ENCODE measurements at places on chromosomes 6 and 20.

GRCh38 chr6:8070718-8071117, 6.5 kb upstream of the BLOC1S5 start:
- H3K4me1 ChIP-seq = no peaks in the 10 kb centered on the region
- H3K27ac ChIP-seq = no peak overlapping the region
- no peak overlapping the region for H3K4me3 ChIP-seq
- H3K27me3 ChIP-seq = no peaks in the 10 kb centered on the region
- no peak for DNase-seq

GRCh38 chr6:149615805-149616204, 32.7 kb downstream of the KATNA1 start:
- peaks cover 7% of the 10 kb centered on the region for H3K4me1 ChIP-seq
- no peaks in the 10 kb centered on the region for H3K27me3 ChIP-seq
- H3K36me3 ChIP-seq = peaks cover 12% of the 10 kb centered on the region
- H3K27ac ChIP-seq = no peak overlapping the region
- no peak overlapping the region for H3K4me3 ChIP-seq
- DNase-seq = no peak

- no peak for DNase-seq
- H3K27ac ChIP-seq = no peak overlapping the region
- no peak overlapping the region for H3K4me3 ChIP-seq
- H3K36me3 ChIP-seq = no peaks in the 10 kb centered on the region
These were observed 131.7 kb upstream of the IFNGR1 start for GRCh38 chr6:137350857-137351256.

DNA sequence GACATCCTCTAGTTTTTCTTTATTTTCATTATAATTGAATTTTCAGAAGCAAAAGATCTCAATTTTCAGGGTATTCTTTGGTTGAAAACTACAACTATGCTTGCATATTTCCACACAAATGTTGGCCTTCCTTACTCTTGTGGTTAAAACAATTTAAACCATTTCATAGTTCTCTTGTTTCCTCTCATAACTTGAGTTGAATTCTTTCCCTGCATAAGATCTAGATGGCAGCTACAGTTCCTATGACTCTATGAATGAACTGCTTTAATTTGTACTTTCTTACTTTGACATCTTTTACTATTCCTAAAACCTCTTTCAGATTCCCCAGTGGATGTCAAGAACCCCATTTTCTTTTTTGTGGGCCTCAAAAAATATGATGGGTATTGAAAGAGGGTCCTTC, 564.5 kb downstream of the NKAIN2 start:
- no peaks in the 10 kb centered on the region for H3K27me3 ChIP-seq
- no peak overlapping the region for H3K27ac ChIP-seq
- H3K4me1 ChIP-seq = no peaks in the 10 kb centered on the region
- DNase-seq = no peak

- no peak overlapping the region for H3K4me3 ChIP-seq
- H3K27me3 ChIP-seq = no peaks in the 10 kb centered on the region
- H3K36me3 ChIP-seq = no peaks in the 10 kb centered on the region
- no peaks in the 10 kb centered on the region for H3K4me1 ChIP-seq
- no peak for DNase-seq
These were observed 751.1 kb downstream of the DHX35 start for GRCh38 chr20:39713076-39713840.

GRCh38 chr6:66429210-66429609, 722.2 kb upstream of the EYS start:
- H3K4me1 ChIP-seq = no peaks in the 10 kb centered on the region
- no peaks in the 10 kb centered on the region for H3K27me3 ChIP-seq
- H3K4me3 ChIP-seq = no peak overlapping the region
- DNase-seq = no peak

DNA sequence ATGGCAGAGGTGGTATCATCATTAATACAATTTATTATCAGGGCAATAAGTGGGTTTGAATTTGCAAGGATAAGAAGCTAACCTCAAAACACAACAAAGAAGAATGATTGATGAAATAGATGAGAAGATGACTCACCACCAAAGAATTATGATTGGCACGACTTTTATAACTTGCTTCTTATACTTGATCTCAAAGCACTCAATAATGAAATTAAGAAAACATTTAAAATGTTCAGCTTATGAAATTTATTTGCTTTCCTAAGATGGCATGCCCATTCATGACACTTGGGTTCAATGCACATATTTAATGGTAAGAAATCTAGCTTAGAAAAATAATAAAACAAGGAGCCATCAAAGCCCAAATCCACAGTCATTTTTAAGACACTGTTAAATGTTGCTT, 477.5 kb downstream of the GJA1 start:
- H3K36me3 ChIP-seq = no peaks in the 10 kb centered on the region
- H3K27ac ChIP-seq = no peak overlapping the region

DNA sequence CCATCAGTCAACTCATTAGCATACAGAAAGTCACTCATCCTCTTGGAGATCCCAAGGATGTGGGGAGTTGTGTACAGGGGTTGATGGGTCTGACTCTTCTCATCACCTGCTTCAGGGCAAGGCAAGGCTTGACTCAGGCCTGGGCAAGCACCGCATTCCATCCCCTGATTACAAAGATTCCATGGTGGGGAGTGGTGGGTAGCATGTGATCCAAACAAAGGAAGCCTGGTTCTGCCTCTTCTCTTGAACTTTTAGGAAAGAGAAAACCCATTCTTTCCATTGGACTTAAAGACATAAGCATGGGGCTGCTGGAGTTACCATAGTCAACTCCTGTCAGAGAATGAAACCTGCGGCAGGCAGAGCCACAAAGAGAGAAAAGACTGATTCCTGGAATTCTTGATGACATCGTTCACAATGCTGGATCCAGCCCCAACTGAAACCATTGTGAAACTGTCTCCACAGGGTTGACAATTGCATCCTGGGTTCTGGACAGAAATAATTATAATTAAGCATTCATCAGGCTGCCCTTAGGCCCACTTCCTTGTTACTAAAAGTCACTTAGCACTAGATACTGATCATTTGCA, 235.8 kb upstream of the KCNG1 start:
- no peak overlapping the region for H3K4me3 ChIP-seq
- no peaks in the 10 kb centered on the region for H3K4me1 ChIP-seq
- H3K36me3 ChIP-seq = no peaks in the 10 kb centered on the region
- no peak for DNase-seq

DNA sequence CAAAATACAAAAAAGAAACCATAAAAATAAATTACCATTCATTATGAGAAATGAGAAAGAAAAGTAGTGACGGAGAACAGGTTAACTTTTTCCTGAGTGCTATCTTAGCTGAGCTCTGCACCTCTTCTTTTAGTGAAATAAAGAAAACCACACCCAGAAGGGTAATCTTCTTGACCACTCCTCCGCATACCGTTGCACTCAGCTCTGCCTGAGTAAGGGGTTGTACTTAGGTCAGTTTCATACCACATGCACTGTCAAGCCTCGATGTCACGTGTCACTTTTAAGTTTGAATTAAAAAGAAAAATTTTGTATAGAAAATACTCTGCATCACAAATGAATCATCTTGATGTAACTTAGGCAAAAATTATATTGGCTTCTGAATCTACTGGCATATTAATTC, 2.8 kb downstream of the EZR start:
- H3K36me3 ChIP-seq = no peaks in the 10 kb centered on the region
- H3K27ac ChIP-seq = peak overlapping the region; percentile 95
- peak overlapping the region; percentile 96 for H3K4me3 ChIP-seq
- no peak for DNase-seq
- no peaks in the 10 kb centered on the region for H3K4me1 ChIP-seq

DNA sequence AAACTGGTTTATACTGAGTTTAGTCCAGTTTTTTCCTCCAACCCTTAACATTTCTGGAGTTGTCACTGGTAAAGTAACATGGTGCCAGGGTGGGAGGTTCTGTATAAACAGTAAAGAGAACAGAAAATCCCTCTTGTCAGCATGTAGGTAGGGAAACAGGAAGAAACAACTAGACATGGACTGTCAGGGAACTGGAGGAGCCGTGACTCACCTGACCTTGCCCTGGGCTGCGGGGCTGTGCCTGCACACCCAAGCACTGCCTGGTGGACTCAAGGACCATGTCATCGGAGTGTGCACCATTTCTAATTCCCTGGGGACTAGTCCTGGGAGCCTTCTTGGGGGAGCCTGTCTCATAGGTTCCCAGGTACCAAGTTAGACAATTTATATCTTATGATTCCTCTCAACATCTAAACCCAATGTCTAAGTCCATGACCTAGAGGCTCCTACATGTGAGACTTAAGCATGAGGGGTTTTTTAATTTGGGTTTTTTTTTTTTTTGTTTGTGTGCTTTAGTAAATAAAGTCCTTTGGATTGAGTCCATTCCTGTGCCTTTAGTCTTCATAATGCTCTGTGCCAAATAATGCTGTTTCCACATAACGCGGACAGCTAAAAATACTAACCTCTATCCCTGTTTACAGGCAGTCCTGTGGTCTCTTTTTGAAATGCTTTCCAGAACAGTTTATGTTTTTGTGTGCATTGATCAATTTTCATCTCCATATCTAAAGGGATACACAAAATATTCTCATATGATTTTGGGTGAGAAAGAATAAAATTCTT, 136.9 kb upstream of the SUPT3H start:
- no peaks in the 10 kb centered on the region for H3K27me3 ChIP-seq
- H3K27ac ChIP-seq = no peak overlapping the region
- no peaks in the 10 kb centered on the region for H3K4me1 ChIP-seq
- DNase-seq = no peak
